Brain (organoid and tissue), 16 donors: ENCODE measurements at places on chromosomes 12 and 14. TPM values are rescaled to one million over a fixed set of nuclear protein-coding genes. Genes with fewer than 3 reads are reported as not detected.
A peak's percentile ranks its signal among the peaks of the same experiment; 100 is the strongest.

DNA sequence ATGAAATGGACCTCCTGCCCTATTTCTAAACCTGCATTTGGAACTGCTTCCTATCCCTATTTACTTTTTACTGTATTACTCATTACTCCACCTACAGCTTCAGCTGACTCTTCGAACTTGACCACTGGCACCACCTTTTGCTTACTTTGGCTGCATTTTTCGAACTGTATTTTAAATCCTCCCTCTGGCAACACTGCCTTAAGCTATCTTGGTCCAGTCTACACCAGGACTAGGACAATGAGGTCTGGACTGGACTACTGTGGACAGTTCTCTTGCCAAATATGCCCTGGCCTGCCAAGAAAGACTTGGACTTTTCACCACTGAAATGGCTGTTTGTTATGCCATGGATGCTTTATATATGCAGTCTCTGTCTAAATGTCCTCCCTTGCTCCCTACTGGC is 328.1 kb downstream of the BTG1 start:
- DNase-seq, result no peak

The SPTB gene
- 6.2 TPM for polyA plus RNA-seq

GRCh38 chr12:57430112-57430930 is 522 bp downstream of the R3HDM2 start:
- peak; percentile 36 for DNase-seq

The KRT4 gene
- not detected for polyA plus RNA-seq

DNA sequence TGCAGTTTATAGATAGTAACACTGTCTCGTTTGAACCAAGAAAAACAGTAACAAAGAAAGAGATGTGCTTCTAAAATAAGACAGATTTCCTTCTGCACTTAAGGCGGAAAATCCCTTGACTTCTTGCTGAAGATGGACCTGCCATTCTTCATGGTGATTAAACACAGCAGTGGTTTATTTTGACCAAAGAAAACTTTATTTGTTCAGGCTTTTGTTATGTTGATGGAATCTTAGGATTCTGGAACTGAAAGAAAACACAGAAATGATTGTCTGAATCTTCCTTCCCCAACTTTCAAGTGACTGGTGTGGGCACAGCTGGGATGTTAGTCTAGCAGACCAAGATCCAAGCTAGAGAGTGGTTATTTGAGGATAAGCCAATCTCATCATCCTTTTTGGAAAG is 72.2 kb downstream of the DACT1 start:
- no peak for DNase-seq

The PAX9 gene
- polyA plus RNA-seq, result 2.8 TPM

GRCh38 chr12:52215587-52216031 is 17.4 kb upstream of the KRT7 start:
- no peak for DNase-seq
